Retina (tissue), 1 donor: ENCODE measurements at places on chromosomes 11 and 22.

DNA sequence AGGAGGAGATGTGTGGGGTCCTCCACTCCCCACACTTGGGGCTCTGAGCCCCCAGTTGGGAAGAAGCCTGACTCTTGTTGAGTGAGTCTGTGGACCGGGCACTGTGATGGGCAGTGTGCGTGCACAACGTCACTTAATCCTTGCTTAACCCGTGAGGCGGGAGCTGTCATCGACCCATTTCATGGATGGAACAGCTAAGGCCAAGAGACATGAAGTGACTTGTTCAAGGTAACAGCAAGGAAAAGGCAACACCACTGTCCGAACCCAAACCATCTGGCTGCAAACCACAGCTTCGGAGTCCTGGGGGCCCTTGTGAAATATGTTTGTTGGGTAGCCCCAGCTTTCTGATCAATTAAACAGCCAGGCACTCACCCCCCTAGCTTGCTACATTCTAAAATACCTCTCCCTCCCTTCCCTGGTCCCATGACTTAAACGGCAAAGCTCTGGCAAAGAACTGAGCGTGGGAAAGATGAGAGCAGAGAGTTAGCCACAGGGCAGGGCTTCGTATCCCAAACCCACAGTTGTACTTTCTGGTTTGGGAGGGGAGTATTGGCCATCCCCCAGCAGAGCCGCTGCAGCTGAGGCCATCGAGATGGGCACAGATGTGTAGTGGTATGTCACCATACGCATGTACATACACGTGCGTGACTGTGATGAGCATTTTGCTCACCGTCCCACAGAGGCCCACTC, 26.3 kb downstream of the FADS2 start:
- DNase-seq: no peak

- no peak for DNase-seq
Observed at GRCh38 chr11:88435415-88435814, 97.9 kb upstream of the CTSC start.

GRCh38 chr11:57735619-57736298, 5.5 kb upstream of the SELENOH start:
- DNase-seq: no peak

DNA sequence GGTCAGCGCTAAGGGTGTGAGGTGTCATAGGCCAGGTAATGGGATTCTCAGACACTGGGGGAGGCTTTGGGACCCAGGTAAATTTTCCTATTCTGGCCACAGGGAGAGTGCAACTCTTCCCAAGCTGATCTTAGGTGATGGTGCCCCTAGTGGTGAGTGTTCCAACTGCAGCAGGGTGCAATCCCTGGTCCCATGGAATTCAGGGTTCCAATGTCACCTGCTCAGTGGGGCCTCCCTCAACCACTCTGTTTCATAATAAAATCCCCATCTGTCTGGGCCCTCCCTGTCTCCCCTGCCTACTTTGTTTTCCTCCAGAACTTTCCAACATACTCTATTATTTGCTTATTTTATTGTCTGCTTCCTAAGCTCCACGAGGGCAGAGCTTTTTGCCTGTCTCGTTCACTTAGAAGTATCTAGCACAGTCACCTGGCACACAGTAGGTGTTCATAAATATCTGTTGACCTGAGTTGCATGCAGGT, 2.9 kb upstream of the SGSM1 start:
- peak; percentile 63 for DNase-seq

GRCh38 chr11:2118677-2119076, 20.5 kb downstream of the IGF2 start:
- DNase-seq: no peak

DNA sequence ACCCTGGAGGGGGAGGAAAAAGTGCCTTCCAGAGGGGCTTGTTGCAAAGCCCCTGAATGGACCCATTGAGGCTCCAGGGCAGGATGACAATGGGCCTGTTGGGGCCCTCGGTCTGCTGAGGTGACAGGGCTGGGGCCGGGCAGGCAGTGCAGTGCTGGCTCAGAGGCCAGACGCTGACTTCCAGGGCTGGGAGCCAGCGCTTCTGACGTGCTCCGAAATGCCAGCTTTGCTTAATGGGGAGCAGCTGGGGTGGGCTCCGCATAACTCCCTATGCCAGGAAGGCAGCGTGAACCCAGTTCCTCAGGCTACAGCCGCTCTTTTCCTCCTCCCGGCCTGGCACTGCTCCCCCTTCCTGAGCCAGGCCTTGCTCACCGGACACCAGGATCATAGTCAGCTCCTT, 17.7 kb downstream of the NAV2 start:
- no peak for DNase-seq

- no peak for DNase-seq
Observed at GRCh38 chr22:36177160-36177559, 16.6 kb upstream of the APOL3 start.
